MG63 (cell line): ENCODE measurements at places on chromosomes 2 and 18.

DNA sequence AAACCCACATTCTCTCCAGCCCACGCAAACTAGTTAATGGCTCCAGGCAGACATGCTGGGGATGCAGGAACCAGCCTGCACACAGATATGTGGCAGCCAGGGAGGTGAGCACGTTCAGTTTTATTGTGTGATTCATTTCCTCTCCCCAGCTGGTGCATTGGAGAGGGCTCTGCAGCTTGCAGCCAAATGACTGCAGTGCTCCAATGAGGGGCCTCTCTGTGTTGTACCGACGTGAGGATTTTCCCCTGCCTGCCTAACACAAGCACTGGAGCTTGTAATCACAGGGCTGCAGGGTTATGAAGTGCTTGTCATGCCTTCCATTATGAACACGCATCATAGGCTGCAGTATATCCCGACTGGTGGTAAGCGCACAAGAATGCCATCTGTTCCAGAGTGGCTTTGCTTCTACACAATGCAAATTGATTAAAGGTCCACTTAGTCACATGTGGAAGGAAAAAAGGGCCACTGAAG, 92.3 kb upstream of the THUMPD2 start:
- DNase-seq = peak; percentile 96

- DNase-seq = no peak
Observed at GRCh38 chr2:128809880-128810279, 491.2 kb upstream of the HS6ST1 start.

DNA sequence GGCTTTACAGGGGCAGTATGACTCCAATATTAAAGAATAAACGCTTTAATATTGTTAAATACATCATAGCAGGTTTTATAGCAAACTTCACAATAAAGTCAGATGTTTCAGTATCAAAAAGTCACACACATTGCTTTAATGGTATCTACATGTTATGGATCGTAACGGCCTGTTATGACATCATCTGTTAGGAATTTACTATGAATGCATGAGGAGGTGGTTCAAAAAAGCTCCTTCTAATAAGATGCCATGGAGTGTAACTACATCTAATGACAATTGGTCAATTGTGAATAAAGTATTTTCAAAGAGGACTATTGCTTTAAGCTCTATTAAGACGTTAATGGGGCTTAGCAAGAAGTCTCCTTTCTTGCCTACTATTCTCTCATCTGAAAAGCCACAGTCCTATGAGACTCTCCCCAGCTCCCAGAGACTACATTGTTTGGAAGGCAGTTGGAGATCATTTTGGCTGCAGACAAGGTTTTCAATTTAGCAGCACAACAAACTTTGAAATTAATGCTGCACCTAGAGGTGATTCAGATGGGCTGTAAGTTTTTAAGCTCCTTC, 300.7 kb upstream of the MEIS1 start:
- no peak for DNase-seq

DNA sequence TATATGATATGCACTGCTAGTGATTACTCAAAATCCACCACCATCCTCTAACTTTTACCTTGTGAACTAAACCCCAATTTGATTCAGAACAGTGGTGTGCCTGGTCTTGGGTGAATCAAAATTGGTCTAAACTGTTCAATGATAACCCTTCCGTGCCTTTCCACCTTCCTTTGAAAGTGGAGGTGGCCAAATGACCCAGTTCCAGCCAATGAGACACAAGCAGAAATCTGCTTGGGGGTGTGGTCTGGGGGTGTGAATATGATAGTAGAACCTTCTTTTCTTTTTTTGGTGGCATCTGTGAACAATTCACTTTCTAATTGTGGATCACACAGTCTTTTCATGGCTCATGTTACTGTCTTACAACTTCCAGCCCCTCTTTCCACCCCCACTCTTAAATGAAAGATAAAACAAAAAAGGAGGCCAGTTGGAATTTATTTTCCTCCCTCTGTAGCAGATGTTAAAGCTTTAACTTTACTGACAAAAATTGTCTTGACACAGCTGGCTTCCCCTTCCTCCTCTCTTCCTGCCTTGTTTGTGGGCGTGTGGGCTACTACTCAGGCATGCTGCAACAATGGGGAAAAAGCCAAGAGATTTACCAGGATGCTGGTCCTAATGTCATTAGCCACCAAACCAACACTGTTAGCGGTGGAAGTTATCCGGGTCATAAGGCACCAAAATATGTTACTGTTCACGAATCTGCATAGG, 58.8 kb upstream of the ANKRD44 start:
- no peak for DNase-seq

DNA sequence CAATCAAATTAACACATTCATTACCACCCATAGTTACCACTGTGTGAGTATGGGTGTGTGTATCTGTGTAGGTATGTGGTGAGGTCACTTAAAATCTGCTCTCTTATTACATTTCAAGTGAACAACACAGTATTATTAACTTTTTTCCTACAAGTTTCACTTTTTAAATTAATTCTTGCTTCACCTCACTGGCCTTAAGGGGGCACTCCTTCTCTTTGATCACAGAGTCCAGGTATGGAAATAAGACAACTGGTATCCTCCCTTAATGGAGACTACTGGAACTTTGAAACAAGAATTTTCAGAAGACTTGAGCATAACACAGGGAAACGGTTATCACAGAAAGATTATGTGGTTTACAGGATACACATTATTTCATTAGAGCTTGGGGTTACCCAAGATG, 255.8 kb downstream of the ASXL3 start:
- no peak for DNase-seq

GRCh38 chr2:127618551-127619202, 27.3 kb upstream of the GPR17 start:
- DNase-seq = no peak

DNA sequence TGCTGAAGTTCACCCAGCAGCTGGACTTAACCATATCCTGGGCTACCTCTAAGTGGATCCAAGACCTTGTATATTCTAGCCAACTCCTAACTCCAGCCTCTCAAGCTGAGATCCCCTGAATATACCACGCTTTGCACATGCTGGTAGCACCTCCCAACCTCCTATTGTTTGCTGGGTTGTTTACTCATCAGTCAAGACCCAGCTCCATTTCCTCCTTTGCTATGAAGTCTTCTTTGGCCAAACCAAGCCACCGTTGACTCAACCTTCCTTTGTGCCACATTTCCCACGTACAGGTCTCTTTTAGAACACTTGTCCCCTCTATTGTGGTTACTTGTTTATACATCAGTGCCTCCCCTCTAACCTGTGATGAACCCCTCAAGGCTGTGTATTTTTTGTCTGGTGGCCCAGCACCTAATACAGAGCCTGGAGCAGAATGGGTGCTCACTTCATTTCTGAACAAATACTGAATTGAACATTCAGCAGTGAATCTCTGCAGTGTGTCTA, 267.8 kb upstream of the REV1 start:
- no peak for DNase-seq

DNA sequence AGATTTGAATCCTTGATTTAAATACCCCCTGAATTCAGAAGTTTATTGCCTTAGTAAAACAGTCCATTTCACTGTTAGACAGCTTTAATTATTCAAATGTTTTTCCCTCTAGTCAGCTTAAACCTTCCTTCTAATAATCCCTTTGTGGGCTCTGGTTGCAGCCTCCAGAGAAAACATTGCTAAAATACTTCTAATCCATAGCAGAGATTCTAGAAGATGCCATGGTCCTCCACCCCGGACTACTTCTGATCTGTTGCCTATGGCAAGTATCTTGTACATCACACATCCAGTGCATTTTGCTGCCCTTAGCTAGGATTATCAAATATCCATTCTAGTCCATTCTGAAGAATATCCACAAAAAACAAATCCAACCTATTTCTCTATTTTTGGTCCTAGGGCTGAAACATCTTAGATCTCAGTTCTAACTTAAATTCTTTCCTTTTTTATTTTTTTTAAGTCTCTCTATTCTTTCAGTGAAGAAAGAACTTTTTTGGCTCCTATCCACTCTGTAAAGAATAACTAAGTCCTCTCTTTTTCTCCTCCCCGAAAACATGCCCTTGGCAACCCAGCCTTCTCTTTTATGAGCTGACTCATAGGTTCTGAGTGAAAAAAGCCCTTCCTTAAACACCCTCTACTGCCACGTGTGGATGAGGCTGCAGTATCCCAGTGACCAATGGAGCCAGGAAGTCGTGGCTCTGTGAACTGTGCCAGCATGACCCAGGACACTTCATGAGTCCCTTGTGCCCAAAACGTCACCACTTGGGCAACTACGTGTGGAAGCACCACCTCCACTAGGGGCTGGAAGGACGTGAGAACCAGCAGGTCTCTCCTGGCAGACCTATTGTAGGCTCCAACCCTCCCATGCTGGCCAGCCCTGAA, 349.8 kb downstream of the TNS1 start:
- DNase-seq = peak; percentile 90

GRCh38 chr2:112182581-112183034, 44.4 kb downstream of the FBLN7 start:
- DNase-seq = no peak

DNA sequence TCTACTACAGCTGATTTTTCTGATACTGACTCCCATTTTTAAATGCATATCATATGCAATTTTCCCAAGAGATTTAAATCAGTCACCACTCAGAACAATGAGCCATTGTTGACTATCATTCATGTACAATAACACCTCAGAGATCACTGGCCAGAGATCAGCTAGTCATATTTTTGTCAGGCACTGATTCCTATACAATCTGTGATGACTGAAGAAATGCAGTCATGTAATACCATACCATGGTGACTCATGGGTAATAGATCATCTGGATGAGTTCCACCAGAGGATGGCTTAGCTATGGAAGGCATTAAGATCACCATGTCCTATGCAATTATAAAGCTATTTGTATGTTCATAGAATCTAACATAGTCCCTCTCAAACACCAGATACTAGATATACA, 285.7 kb upstream of the DCC start:
- DNase-seq = no peak

DNA sequence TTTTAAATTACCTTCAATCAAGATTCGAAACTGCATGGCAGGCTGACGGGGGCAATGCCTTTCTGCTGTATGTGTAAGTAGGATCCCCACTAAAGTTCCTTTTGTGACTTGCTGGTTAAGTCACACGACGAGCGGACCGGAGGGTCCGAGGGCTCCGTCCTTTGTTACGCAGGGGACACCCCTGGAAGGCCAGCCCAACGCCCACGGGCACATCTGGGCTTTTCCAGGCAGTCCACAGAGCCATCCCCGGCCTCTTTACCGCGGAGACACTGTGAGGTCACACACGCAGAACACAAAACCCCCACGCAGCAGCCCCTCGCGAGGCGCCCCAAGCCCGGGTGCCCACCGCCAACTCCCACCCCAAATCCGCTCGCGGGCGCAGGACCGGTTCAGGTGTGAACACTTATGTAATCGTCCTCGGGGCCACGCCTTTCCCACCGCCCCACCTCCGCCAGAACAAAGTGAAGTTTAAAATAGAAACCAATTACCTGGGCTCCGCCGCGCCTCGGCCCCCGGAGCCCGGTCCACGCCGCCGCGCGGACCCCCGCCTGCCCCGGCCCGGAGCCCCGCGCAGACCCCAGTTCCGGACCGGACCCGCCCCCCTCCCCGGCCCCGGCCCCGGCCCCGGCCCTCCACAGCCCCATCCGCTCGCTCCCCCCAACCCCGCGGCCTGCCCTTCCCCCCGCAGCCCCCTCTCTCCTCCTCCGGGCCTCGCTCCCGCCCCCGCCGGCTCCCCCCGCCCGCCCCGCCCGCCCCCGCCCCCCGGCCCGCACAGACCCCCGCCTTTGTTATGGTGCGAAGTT, 4.2 kb downstream of the ZNF516 start:
- DNase-seq = no peak

- peak; percentile 22 for DNase-seq
Observed at GRCh38 chr18:58117786-58118403, 73.9 kb downstream of the NEDD4L start.

DNA sequence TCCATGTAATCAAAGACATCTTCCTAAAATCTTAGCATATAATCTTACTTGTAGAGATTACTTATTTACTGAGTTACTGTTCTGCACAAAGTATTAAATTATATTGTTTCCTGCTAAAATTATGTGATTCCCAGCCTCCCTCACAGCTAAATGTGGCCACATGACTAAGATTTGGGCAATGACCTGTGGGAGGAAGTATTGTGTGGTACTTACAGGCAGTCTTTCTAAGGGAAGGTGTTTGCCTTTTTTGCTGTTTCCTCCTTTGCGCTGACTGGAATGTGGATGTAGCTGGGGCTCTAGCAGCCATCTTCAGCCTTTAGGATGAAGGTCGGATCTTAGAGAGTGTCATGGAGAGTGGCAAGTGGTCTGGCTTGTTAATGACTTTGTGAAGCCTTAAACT, 146.3 kb upstream of the APCDD1 start:
- DNase-seq = no peak

DNA sequence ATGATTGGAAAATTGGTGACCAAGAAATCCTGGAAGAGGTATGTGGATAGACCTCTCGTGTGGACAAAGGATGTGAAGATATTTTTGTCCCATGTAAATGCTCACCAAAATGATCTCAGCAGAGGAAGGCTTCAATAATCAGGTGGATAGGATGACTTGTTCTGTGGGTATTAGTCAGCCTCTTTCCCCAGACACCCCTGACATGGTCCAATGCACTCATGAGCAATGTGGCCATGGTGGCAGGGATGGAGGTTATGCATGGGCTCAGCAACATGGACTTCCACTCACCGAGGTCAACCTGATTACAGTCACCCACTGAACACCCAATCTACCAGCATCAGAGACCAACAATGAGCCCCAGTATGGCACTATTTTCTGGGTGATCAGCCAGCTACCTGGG, 20.2 kb downstream of the CHRNA1 start:
- no peak for DNase-seq

DNA sequence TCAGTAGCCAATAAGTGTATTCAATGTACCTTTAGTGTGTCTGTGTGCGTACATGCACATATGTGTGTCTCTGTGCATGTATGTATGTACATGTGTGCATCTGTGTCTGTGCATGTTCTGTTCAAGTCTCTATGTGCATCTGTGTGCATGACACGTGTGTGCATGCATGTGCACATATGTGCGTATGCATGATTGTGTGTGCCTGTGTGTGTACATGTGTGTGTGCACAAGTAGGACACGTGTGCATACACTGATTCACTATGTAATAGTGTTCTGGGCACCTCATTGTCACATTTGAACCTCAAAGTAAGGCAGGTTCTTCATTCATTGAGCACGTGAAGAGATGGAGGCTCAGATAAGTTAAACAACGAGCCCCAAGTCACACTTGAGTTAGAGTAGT, 142.6 kb upstream of the COPS8 start:
- DNase-seq = no peak

- DNase-seq = no peak
Observed at GRCh38 chr2:16124881-16125613, 184.7 kb downstream of the MYCN start.

DNA sequence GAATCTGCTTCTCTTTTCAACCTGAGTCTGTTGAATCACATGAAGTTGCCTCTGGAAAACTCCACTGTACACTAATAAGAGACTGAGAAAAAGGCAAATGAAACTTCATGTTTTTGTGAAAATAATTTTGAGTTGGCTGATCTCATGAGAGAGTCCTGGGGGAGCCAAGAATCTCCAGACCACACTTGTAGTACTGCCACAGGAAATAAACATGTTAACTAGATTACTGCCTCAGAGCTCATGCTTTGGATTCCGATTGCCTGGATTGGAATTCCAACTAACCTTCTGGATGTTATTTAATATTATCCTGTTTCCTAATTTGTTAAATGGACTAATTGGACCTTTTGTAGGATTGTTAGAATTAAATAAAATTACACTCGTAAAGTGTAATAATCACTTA, 25.2 kb downstream of the NUP35 start:
- DNase-seq = no peak

GRCh38 chr2:19800796-19801195, 101.0 kb downstream of the TTC32 start:
- DNase-seq = no peak

GRCh38 chr18:55585920-55586561, 2.0 kb downstream of the TCF4 start:
- peak; percentile 13 for DNase-seq
